Upper lobe of right lung (tissue), 1 donor: ENCODE measurements at places on chromosomes 6 and 20.

DNA sequence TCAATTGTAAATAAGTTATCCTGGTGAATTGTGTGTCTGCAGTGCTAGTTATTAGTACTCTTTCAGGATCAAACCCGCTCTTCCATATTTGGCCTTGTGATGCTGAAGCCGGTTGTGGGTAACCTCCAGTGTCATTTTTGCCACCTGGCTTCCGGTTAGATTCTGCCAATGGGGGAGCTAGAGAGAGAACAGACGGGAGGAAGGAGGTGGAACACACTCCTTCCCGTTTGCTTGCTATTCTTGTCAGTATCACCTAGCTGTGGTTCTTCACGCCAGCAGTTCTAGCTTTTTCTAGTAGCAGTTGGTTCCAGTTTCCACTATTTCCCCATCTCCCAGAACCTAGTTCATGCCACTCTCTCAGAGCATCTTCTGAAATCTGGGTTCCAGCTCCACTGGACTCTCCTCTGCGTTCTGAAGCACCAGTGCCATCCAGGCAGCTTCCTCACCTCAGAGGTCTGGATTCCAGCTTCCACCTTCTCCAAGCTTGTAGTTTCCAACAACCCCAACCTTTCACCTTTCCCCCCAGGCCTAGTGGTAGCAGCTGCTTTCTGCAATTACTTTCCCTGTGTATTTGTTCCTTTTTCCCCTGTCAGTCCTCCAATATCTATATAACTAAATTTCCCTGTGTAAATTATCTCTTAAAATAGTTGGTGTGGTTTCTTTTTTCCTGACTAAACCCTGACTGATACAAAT, 46.9 kb upstream of the LOC128125822 start:
- DNase-seq = no peak

DNA sequence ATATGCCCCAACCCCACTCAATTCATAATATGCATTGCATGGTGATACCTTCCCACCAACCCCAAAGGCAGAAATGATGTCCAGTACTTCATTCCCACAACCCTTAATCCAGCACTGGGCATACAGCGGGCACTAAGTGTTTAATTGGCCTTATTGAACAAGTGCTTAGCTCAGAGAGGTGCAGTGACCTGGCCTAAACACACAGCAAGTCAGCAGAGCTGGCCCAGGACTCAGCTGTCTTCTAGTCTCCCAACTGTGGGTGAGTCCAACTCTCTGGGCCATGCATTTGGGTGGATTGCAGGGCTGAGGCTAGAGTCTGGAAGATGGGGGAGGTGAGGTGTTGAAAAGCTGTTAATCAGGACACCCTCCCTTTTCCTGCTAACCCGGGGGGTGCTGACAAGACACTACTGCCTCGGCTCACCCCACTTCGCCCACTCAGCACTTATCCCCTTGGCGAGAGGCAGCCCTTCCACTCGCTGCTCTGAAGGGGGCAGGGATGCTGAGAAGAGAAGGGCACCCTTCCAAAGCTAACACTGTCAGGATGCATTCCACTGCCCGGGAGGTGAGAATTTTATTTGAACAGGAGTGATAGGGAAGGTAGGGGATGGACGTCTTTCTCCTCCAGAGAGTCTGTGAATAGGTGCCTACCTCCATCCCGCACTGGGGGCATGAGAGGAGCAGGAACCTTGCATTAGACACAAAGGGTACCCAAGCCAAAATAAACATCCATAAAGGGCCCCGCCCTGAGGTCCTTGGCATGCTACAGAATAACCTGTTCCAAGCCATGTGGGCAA, 14.2 kb downstream of the KCNK5 start:
- DNase-seq = no peak

- DNase-seq = no peak
Observed at GRCh38 chr6:157145656-157146285, 177.5 kb downstream of the TMEM242 start.

DNA sequence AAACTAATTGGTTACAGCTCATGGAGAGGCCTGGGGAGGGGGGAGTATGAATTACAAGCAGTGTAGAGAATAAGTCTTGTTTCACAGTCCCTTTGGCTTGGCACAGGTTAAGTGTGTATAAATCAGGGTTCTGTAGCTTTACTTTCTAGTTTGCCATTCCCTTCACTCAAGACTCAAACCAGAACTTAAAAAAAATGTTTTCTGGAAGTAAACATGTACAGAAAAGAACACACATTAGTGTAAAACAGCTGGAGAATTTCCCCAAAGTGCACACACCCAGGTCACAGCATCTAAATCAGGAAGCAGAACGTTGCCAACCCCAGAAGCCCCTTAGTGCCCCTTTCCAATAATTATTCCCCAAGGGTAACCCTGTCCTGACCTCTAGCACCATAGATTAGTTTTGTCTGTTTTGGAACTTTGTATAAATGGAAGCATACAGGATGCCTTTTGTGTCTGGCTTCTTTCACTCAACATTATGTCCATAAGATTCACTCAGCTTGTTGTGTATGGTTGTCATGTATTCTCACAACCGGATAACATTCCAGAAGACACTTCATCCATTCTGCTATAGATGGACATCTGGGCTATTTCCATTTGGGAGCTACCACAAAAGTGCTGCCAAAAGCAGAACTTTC, 33.7 kb upstream of the SCUBE3 start:
- no peak for DNase-seq

- DNase-seq = no peak
Observed at GRCh38 chr6:40965046-40965445, 74.0 kb downstream of the UNC5CL start.

- peak; percentile 64 for DNase-seq
Observed at GRCh38 chr20:17615645-17616479, 46.0 kb downstream of the DSTN start.

DNA sequence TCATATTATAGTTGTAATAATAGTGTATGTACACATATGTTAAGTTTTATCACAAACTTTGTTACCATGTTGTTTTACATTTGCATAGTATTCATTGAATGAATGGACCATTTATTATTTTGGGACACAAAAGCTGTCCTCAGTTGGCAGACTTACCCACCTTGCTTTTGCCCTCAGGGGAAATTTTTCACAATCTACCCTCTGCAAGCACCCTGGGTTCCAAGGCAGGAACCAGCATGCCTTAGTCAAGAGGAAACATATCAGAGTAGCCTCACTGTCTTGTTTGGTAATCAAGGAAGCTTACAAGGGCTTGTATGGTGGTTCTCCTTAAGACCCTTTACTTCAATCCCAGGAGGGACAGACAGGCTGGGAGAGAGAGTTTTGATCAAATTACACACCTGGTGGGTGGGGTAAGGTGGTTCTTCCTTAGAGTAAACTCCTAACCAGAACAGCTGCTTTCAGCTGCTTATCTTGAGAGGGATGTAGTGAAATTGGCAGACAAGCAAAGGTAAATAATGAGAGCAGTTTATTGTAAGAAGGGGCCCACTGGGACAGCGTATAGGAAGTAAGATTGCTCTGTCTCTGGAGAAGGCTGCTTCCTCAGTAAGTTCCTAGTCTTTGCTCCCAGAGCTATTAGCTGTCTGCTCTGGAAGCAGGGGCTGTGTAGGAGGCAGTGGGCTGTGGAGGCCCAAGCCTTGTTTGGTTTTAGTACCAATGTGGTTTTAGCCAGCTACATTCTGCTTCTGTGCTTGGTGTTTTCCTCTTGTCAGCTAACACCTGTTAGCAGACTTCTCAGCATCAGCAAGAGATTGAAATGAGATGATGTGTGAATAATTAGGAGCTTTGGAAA, 31.1 kb downstream of the BRPF3 start:
- no peak for DNase-seq

DNA sequence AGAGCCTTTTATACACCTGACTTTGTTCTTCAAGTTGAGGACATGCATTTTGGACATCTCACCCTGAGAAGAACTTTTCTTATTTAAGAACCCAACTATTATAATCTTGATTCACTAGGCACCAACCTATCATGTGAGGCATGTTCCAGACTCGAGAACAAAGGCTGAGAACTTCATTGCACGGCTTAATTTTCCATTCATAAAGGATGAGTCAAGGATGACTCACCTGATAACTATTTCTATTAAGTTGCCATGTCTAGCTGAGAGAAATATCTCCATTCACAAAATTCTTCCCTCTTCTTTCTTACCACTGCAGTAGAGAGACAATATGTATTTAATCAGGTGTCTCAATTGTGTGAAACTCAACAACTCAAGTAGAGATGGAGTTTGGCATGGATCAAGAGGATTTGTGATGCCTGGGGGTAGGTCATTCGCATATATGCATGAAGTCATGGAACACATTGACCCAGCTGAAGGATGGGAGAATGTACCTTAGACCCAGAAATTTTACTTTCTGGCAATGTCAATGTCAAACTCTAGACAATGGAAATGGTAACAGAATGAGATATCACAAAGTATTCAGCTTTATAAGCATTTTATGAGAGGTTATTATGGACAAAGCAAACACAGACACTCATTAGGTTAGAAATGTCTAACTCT, 208.7 kb upstream of the PRND start:
- no peak for DNase-seq

GRCh38 chr6:131027326-131027725, 35.7 kb downstream of the EPB41L2 start:
- no peak for DNase-seq

DNA sequence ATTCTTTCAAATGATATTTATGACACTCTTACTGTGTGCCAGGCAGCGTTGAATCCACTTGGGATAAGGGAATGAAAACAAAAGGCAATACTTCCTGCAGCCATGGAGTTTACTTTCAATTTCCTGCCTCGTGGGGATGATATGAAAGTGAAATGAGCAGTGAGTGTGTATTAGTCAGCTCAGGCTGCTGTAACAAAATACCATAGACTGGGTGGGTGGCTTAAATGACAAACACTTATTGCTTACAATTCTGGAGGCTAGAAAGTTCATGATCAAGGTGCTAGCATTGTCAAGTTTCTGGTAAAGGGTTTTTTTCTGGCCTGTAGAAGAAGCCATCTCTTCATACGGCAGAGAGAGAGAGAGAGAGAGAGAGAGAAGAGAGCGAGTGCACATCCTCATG, 41.7 kb downstream of the TSHZ2 start:
- no peak for DNase-seq

- DNase-seq = no peak
Observed at GRCh38 chr20:6629564-6629963, 137.9 kb upstream of the BMP2 start.

DNA sequence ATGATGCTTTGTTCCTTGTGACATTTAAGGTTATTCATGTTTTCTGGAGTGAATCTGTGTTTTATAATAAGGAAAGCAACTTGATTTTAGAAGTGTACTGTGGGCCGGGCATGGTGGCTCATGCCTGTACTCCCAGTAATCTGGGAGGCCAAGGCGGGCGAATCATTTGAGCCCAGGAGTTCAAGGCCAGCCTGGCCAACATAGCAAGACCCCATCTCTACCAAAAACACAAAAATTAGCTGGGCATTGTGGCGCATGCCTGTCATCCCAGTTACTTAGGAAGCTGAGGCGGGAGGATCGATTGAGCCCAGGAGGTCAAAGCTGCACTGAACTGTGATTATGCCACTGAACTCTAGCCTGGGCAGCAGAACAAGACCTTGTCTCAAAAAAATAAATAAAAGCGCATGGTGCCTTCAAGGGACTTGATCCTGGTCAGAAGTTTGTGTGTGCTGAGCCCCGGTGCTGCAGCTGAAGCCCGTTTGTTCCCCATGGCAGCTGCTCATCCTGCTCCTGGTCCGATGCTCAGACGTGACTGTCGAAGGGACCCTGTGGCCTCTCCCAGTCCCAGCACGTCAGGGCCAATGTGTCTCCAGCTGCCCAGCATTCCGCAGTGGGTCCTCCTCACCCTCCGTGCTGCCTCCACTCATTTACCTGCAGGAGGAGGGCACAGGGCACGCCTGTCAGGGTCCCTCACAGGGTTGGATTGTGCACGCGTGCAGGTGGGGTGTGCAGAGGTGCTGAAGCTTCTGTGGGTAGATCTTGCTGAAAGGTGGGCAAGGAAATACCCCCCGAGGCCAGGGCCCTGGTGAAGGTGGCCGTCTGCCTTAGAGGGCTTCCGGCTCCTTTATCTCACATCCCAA, 18.3 kb downstream of the ENTPD6 start:
- DNase-seq = no peak

GRCh38 chr6:160393891-160394653, 45.9 kb downstream of the SLC22A3 start:
- no peak for DNase-seq

DNA sequence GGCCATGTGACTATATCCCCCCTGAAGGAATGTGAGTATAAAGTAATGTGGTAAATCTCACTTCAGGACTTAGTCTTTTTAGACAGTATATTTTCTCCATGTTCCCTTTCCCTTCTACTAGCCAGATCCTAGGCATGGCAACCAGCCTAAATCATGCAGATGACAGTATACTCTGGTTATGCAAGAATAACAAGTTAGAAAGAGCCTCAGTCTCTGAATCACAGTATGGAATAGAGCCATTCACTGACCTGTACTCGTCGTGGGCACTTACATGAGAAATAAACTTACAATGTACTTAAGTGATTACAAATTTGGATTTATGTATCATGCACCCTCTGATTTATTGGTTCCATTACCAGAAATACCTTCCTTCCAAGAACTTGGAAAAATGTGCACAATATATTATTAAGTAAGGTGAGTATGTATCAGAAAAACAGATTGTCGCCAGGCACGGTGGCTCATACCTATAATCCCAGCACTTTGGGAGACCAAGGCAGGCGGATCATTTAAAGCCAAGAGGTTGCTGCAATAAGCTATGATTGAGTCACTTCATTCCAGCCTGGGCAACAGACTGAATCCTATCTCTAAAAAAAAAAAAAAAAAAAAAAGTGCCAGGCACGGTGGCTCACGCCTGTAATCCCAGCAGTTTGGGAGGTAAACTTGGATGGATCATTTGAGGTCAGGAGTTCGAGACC, 25.1 kb upstream of the FAM8A1 start:
- no peak for DNase-seq

DNA sequence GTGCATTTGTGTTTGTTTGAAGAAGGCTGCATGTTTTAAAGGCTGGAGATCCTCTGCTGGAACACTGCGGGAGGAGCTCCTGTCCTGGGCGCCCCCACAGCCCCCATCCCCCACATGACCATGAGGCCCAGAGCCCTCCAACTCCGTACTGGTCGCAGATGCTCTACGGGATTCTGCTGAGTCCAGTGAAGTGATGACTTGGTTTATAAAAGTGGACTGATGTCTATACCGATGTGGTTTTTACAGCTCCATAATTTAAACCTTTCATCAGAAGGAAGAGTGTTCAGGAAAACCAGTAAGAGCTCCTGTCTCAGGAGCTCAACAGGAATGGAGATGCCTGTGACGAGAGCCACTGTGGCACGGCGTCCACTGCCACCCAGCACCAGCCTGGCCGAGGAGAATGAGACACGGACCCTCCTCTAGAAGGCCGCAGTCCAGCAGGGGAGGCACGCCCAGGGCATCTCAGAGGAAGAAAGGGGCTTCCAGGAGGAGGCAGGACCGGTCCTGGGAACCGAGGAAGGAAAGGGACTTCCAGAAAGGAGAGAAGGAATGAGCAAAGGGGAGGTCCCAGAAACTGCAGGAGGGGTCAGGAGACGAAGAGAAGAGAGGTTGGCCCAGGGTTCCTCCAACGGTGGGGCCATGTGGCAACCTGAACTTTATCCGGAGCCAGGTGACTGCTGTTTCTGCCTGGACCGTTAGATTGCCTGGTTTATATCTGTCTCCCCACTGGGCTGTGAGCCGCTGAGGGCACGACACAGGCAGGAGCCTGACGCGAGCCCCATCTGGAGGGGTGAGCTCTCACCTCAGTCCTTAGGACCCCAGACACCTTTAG, 26.9 kb downstream of the BFSP1 start:
- no peak for DNase-seq

GRCh38 chr6:90083891-90084290, 189.6 kb downstream of the GJA10 start:
- no peak for DNase-seq

- no peak for DNase-seq
Observed at GRCh38 chr6:123127807-123128206, 131.8 kb downstream of the CLVS2 start.

- DNase-seq = no peak
Observed at GRCh38 chr20:17637413-17637780, 44.6 kb downstream of the RRBP1 start.
